Jurkat, Clone E6-1 (cell line): ENCODE measurements at places on chromosomes 6 and 20.

DNA sequence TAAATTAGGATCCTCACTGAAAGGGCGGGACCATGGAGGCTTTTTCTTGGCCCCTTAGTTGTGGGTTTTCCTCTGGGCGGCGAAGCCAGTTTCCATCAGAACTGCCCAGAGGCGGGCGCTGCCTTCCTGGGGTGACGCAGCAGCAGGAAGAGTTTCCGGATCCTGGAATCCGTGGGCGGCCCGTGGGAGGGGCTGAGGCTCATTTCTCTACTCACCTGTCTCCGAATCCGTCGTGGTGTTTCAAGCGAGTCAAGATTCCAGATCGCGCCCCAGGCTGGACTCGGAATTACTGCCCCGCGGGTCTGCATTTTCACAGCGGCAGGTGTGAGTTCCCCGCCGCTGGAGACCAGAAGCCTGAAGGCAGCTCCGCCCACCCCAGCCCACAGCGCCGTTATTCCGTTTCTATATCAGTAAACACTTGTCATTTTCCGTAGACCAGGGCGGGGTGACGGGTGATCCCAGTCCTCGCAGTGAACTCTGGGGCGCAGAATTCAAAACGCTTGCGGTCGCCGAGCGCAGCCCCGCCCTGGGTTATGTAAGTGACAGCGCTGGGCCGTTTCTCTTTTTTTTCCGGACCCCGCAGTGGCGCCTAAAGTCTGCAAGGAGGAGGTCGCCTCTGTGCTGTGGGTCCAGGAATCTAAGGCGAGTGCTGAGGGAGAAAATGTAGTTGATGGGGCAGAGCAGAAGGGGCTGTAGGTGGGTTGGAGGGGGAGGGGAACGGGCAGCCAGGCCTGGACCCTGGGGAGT lies 27.2 kb upstream of the POU5F1 start:
- DNase-seq = peak; percentile 91

DNA sequence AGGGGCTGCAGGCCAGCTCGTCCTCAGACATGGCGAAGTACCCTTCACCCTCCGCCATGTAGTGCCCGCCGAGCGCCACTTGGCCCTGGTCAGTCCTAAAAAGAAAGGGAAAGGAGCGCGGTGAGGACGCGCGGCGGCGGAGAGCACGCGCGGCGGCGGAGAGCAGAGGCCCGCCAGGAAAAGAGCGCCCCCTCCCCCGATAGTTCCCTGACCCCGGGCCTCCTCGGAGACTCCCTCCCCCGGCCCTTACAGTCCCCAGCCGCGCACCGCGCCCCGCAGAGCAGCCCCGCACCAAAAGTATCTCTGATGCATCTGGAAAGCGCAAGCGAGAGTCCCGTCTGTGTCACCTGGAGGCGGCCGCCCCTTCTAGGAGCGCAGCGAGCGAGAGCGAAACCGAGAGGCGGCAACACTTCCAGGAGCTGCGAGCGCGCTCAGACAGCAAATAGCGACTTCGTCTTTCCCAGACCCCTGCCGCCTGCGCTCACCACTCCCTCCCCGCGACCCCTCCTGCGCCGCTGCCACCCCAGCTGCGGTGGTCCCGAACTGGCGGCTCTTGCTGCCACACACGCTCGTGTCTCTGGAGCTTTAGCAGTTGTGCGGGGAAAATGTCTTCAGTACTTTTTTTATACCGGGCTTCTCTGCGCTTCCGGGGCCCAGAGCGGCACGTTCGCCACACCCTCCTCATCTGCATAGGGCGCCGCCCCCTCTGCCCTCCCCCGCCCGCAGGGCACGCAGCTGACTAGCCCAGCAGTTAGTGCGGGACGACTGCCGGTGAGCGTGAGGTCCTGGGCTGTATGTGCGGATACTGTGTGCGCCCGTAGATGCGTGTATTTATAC lies at the start of gene TENT5A:
TENT5A (minus strand) TSS at position 598 of the 837 bp plus-strand sequence; CDS start at position 58, 540 bp downstream.
- peak; percentile 67 for DNase-seq

DNA sequence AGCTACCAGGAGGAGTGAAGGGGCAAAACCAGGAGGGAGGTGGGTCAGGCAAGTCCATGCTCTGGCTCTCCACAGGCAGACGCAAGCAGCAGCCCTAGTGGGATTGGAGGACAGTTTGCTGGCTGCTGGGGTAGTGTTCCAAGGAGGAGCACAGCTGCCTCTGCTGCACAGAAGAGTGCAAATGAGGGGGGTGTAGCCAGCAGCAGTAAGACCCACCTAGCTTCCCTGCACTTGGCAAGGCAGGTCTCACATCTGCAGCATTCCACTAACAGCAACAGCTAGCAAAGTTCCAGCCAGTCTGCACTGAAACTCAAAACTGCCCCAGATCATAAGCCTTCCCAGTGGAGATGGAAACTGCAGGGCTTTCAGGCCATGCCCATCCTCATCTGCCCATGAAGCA lies 405.0 kb downstream of the UTRN start:
- DNase-seq = no peak

- DNase-seq = no peak
These were observed 22.9 kb upstream of the AFDN start for GRCh38 chr6:167803816-167804215.

DNA sequence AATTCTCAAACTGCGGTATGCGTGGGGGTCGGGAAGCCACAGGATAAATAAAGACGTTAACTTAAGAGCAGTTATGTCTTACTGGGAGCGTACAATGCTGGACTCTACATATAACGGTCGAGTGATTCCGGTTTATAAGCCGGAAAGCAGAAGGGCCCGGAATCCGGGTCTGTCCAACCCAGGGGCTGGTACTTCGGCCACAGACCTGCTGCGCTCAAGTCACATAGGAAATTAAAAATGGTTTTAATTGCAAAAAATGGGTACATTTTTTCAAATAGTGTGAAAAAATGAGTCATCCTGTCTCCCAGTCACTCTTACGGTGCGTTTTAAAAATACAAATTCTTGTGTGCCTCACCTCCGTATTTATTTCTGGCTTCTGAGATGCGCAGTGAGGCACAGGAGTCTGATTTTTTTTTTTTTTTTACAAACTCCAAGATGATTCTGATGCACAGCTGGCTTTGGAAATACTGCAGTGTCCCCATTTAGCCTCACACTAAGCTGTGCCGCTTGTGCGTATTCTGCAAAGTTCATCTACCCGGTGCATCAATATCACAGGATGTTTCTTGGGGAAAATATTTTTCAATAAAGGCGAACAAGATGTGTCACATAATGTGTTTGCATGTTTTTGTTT lies 1.0 kb downstream of the PCIF1 start:
- DNase-seq = no peak

DNA sequence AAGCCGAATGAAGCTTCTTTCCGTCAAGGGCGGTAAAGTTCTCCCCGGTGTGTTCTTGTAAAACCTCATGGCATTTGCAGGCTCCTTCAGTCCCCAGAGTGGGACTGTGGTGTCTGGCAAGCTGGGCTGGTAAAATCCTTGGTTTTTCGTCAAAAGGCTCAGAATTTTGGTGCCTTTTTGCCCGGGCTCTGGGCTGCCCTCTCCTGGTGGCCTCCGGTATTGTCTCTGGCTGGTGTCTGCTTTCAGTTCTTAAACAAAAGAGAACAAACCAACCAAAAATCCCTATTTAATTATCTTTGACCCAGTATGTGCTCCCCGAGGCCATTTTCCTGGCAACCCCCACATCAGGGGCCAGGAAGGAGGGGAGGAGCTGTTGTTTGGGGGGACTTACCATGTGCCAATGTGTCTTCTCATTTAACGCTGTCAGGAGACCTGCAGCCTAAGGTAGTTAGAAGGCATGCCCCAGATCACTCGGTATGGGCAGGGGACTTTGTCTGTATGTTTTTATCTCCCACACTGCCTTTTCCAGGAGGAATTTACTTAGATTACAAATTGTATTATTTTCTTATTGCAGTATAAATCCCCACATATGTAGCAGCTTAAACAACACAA lies 11.1 kb downstream of the CDH4 start:
- peak; percentile 19 for DNase-seq

GRCh38 chr6:157756708-157757429 lies 66.2 kb upstream of the SNX9 start:
- DNase-seq = peak; percentile 71

- no peak for DNase-seq
These were observed 78.1 kb downstream of the MAP3K7 start for GRCh38 chr6:90508753-90509152.

DNA sequence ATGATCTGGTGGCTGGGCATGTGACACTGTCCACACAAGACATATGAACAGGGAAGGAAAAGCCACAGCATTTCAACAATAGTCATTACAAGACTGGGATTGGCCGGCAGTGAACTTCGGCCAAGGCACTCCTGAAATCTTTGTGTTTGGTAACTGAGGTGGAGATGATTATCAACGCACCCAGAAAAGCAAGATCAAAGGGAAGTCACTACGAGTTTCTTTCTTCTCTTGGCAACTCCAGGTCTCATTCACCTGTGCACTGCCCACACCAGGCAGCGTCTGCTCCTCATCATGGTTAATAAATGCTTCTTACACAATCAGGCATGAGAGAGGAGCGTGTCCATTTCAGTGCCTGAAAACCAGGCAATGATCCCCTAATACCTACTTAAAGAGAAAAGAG lies 20.5 kb upstream of the FOXC1 start:
- DNase-seq = no peak

- peak; percentile 33 for DNase-seq
These were observed 165.1 kb downstream of the RALGAPA2 start for GRCh38 chr20:20547221-20547875.

GRCh38 chr6:138944412-138944811 lies 43.6 kb downstream of the REPS1 start:
- DNase-seq = no peak
